Liver (tissue), 10 donors: ENCODE measurements at places on chromosomes 11 and 22. TPM values are rescaled to one million over a fixed set of nuclear protein-coding genes. Genes with fewer than 3 reads are reported as not detected.

DNA sequence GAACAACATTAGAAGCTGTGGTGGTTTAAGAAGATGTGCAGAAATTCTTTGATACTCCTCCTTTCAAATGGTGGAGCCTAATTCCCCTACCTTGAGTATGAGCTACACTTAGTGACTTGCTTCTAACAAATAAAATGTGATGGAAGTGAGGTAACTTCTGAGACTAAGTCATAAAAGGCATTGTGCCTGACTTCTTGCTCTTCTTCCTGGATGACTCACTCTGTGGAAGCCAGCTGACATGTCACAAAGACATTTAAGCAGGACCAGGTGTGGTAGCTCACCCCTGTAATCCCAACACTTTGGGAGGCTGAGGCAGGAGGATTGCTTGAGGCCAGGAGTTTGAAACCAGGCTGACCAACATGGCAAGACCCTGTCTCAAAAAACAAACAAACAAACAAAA, 3.9 kb upstream of the PLA2G3 start:
- no peak overlapping the region for H3K4me3 ChIP-seq
- H3K27ac ChIP-seq = no peak overlapping the region
- no peaks in the 10 kb centered on the region for H3K27me3 ChIP-seq
- no peak for DNase-seq

DNA sequence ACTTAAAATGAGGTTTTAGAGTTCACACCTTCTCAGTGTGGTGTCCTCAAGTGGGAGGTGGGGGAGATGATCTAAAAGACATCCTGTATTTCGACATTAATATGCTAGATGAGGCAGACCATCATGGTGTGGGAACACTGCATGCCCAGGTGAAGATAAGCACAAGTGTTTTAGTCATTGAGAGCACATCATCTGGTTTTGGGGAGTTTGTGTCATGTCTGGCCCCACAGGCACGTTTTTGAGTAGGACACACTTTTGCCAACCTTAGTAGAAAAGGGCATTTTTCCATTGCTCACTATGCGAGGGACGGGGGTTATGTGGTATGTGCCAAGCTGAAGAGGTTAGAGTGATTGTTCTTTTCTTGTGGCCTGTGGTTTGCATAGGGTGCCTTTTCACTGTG, 189.3 kb downstream of the DBX1 start:
- no peaks in the 10 kb centered on the region for H3K4me1 ChIP-seq
- no peaks in the 10 kb centered on the region for H3K27me3 ChIP-seq
- H3K36me3 ChIP-seq = peaks cover 3% of the 10 kb centered on the region
- H3K4me3 ChIP-seq = no peak overlapping the region
- no peak for DNase-seq

The VSIG10L2 gene
- not detected for total RNA-seq

The DGCR6 gene
- total RNA-seq = 1.0 TPM

- H3K4me1 ChIP-seq = no peaks in the 10 kb centered on the region
- no peak overlapping the region for H3K4me3 ChIP-seq
- H3K27me3 ChIP-seq = no peaks in the 10 kb centered on the region
- no peaks in the 10 kb centered on the region for H3K36me3 ChIP-seq
These were observed 1964.5 kb upstream of the RAG2 start for GRCh38 chr11:38562562-38562961.

The MS4A3 gene
- 43.9 TPM for total RNA-seq

DNA sequence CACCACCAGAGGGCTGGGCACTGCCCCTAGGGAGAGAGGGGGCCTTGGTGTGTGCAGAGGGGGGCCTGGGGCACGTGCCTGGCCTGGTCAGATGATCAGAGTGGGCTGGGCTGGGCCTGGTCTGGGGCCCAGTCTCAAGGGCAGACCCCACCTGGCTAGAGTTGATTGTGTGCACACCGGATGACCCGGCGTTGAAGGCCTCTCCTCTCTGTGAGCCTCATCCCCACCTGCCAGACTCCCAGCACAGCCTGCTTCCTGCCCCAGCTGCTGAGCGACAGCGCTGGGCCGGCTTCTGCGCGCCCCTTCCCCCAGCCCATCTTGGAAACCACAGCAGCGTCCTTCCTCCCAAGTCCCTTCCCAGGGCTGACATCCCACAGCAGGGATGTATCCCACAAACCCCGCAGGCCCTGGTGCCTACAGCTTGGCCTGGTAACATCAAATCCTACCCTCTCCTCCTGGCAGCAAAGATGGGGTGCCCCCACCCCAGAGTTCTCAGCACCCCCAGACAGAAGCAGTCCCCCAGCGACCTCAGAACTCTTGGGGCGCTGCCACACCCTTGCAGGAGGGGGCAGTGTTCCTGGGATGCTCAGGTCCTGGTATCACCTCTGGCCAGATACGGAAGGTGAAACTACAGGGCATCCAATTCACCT, 11.0 kb upstream of the TSSC4 start:
- DNase-seq = no peak
- H3K27me3 ChIP-seq = no peaks in the 10 kb centered on the region
- H3K4me3 ChIP-seq = no peak overlapping the region
- H3K36me3 ChIP-seq = peaks cover 27% of the 10 kb centered on the region
